ENCODE measurements at places on chromosomes 7 and 10. TPM values are rescaled to one million over a fixed set of nuclear protein-coding genes. Genes with fewer than 3 reads are reported as not detected.
A peak's percentile ranks its signal among the peaks of the same experiment; 100 is the strongest.

Gene INA
- 2.0 TPM for total RNA-seq

Gene TMEM236
- total RNA-seq, result 0.49 TPM

Gene CPA1
- total RNA-seq, result not detected

Gene HUS1
- 43.1 TPM for total RNA-seq

Gene ANKRD26
- 8.6 TPM for total RNA-seq

Gene MPP7
- 35.8 TPM for total RNA-seq

Gene PRSS2
- not detected for total RNA-seq

Gene MKX
- 0.94 TPM for total RNA-seq

Gene ZNF398
- 25.4 TPM for total RNA-seq

Gene UNC5B
- 61.8 TPM for total RNA-seq

Gene FFAR4
- 0.13 TPM for total RNA-seq

GRCh38 chr7:72025381-72025960 lies 386.7 kb downstream of the CALN1 start:
- no peak for DNase-seq

DNA sequence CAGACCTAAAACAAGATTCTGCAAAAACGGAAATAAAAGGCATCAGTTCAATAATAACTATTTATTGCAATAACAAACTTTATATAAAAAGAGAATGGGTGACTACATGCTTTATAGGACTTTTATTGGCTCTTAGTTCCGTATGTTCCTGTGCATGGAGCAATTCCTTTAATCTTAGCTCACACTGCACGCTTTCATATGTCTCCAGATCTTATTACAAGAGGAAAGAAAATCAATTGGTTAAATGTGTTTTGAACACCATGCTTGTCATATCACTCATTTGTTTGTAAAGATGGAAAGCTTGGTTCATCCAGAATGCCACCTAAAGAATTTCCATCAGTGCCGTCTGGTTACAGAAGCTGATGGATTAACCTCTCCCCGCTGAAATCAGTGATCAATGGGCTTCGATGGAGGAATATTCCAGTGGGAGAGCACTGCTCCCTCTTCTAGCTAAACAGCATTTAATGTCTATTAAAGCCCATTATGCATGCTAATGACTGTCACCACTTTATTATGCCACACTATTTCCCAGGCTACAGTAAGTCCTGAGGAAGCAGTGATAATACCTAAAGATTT lies 210.3 kb downstream of the GLI3 start:
- no peak for DNase-seq

GRCh38 chr7:46847126-46847525 lies 734.8 kb downstream of the TNS3 start:
- no peak for DNase-seq

DNA sequence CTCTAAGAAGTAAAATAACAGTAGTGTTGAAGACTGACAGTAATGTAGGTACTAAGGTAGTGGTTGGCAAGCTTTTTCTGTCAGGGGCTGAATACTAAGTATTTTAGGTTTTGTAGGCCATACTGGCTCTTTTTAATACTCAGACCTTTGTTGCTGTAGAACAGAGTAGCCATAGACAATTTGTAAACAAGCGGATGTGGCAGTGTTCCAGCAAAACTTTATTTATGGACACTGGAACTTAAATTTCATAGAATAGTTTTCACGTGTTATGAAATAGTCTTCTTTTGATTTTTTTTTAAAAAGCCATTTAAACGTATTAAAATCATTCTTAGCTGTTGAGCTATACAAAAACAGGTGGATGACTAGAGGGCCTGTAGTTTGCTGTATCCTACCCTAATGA lies 121.2 kb downstream of the MLLT10 start:
- no peak for DNase-seq

DNA sequence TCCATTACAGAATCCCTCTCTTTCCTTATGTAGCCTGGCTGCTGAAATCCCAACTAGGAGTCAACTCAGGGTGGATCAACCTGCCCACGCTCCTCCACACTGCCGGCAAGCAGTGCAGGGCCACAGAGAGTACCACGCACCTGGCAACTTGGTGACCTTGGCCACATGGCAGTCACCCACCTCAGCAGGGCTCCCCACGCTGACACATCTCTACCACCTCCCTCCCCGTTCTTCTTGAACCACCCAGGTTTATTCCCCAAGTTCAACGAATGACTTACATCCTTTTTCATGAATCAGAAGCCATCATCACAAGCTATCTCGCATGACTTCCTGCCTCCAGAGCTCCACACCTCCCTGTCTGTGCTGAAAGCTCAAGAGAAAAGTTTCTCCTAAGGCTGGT lies 153.4 kb downstream of the GRID1 start:
- DNase-seq, result no peak

DNA sequence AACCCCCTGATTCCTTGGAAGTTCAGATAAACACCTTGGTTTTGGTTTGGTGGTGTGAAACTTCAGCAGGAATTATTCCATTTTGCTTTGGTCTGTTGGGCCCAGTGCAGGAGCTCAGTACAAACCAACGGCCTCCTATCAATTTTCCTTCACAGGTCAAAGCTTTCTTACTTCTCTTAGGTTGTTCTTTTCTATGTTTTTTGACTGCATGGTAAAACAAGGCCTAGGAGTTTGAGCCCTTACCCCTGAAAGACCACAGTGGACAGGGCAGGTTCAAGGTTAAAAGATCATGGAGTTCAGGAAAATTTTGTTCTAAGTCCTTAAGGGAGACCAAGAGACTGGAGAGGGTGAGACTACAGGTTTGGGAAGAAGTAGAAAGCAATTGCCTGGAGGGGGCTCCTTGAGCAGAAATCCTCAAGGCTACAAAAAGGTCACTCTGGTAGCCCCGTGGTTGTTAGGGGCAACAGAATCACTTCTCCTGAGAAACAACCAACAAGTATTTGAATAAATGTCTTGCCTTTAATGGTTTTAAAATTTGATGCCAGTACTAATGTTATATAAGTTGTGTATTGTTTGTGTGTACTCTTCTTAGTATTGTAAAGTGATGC lies 40.9 kb upstream of the FHIP2A start:
- DNase-seq, result no peak

GRCh38 chr10:98748298-98748697 lies 301.6 kb upstream of the HPS1 start:
- no peak for DNase-seq

GRCh38 chr10:88404133-88404532 lies 179.0 kb downstream of the RNLS start:
- DNase-seq, result no peak

GRCh38 chr7:98879198-98879978 lies 1.1 kb downstream of the TRRAP start:
- peak; percentile 58 for DNase-seq

GRCh38 chr7:77989981-77990566 lies 191.5 kb downstream of the PHTF2 start:
- DNase-seq, result no peak

- no peak for DNase-seq
These were observed 32.9 kb upstream of the PRKAR1B start for GRCh38 chr7:760006-760405.

DNA sequence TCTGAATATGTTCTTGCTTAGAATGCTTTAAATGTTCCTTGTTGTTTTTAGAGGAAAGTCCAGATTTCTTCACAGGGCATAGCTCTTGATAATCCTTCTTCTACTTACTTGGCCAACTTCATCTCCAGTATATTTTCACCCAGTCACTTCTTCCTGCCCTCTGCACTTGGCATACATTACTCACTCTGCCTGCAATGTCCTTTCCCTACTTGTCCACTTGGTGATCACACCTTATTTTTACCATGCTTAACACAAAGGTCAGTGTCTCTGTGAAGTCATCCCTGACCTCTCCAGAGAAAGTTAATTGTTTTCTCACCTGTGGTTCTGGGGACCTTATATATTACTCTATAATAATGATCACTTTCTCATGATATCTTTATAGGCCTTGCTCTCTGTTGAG lies 23.3 kb downstream of the SFRP4 start:
- no peak for DNase-seq

- DNase-seq, result no peak
These were observed 5.1 kb downstream of the NME8 start for GRCh38 chr7:37853468-37853867.

GRCh38 chr7:131786204-131786603 lies 229.8 kb upstream of the PODXL start:
- DNase-seq, result no peak

- DNase-seq, result no peak
These were observed 6.9 kb downstream of the PARP12 start for GRCh38 chr7:140055833-140056232.

- no peak for DNase-seq
These were observed 441.4 kb downstream of the CNTNAP2 start for GRCh38 chr7:146557971-146558469.

GRCh38 chr10:88152728-88153133 lies 289.3 kb downstream of the PTEN start:
- DNase-seq, result no peak

GRCh38 chr7:134289423-134289822 lies 27.3 kb downstream of the SLC35B4 start:
- no peak for DNase-seq

DNA sequence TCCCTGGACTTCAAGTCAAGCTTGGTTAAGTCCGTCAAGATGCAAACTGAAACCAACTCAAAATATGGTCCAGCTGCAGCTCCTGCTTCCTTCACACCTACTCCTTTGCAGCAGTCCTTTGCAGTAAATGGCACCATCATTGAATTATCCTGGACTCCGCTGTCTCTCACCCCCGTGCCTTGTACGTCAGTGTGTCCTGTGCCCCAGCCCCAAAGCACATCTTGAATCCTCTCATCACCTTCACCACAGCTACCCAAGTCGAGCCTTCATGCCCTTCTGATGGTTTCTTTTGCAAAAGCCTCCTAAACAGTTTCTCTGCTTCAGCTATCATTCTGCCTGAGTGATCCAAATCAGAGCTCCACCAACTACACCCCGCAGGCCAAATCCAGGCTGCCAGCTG lies 88.4 kb upstream of the LEP start:
- DNase-seq, result peak; percentile 12

DNA sequence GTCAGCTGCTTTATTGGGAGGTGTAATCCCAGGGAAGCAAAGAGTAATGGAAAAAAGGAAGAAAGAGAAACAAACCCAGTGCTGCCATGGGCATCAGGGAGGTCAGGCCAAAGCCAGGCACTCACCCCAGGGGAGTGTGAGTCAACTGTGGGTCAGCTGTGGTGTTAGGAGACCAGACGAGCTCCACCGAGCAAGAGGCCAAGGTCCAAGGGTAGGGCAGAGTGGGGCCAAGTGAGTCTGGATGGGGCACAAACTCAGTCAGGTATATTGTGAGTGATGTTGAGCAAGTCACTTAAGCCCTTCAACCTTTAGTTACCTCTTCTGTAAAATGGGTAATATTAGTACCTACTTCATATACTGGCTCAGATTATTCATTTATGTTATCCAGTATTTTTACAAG lies 30.4 kb upstream of the CDK13 start:
- no peak for DNase-seq

GRCh38 chr7:2611401-2611800 lies 20.4 kb upstream of the TTYH3 start:
- no peak for DNase-seq

- no peak for DNase-seq
These were observed 21.5 kb downstream of the GPRIN2 start for GRCh38 chr10:46534828-46535524.

GRCh38 chr7:27802999-27803398 lies 63.0 kb downstream of the TAX1BP1 start:
- no peak for DNase-seq

- DNase-seq, result no peak
These were observed 255.4 kb upstream of the PITRM1 start for GRCh38 chr10:3427950-3428354.

- DNase-seq, result no peak
These were observed 146.8 kb downstream of the PKD1L1 start for GRCh38 chr7:47801423-47801822.

GRCh38 chr7:86929293-86930109 lies 130.0 kb downstream of the ELAPOR2 start:
- DNase-seq, result no peak

GRCh38 chr7:3673524-3673923 lies 372.5 kb downstream of the SDK1 start:
- no peak for DNase-seq

- no peak for DNase-seq
These were observed 424.3 kb downstream of the RPS24 start for GRCh38 chr10:78457804-78458482.
